Daoy (cell line): ENCODE measurements at places on chromosomes 3 and 15.

GRCh38 chr3:149628957-149629670 is 28.7 kb downstream of the WWTR1 start:
- no peak for DNase-seq

DNA sequence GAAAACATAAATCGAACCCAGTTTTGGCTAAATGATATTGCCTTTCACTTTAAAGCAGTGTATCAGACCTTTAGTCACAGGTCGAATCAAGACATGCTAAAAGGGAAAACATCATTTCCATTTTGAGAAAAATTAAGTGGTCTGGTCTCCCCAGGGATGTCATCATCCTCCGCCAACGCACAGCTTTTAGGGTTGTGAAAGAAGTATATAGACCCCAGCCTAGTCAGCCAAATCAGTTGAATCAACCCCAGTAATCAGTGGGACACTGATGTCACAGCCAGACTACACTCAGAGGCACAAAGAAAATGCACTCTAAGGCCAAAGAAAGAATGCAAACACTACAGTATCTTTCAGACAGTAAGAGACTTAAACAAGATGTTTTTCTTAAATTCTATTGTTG is 187.4 kb downstream of the ZIC4 start:
- DNase-seq = peak; percentile 15

GRCh38 chr3:127720161-127720823 is 47.5 kb downstream of the ABTB1 start:
- no peak for DNase-seq

DNA sequence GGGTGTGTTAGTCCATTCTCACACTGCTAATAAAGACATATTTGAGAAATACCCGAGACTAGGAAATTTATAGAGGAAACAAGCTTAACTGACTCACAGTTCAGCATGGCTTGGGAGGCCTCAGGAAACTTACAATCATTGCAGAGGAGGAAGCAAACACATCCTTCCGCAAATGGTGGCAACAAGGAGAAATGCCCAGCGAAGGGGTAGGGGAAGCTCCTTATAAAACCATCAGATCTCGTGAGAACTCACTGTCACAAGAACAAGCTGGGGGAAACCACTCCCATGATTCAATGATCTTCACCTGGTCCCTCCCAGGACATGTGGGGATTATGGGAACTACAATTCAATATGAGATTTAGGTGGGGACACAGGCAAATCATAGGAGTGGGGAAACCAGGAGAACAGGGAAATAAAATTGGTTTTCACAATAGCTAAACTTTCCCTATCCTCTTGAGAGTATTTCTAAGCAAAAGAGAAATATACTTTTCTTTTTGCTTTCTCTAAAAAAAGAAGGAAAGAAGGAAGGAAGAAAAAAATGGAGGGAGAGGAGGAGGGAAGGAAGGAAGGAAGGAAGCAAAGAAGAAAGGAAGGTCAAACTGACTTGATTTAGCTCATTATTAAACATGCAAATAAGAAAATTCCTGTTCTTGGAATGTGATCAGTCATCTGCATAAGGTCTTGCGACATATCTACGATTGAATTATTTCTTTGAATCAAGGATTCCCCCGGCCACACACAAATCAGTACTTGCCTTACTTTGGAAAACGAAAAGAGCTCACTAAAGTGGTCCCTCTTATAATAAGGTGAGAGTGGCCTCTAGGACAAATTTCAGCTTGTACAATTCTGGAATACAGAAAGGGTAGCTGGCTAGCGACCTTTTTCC is 75.2 kb downstream of the LIPC start:
- DNase-seq = no peak

- DNase-seq = no peak
These were observed 64.3 kb upstream of the TSPAN3 start for GRCh38 chr15:77135181-77135580.

DNA sequence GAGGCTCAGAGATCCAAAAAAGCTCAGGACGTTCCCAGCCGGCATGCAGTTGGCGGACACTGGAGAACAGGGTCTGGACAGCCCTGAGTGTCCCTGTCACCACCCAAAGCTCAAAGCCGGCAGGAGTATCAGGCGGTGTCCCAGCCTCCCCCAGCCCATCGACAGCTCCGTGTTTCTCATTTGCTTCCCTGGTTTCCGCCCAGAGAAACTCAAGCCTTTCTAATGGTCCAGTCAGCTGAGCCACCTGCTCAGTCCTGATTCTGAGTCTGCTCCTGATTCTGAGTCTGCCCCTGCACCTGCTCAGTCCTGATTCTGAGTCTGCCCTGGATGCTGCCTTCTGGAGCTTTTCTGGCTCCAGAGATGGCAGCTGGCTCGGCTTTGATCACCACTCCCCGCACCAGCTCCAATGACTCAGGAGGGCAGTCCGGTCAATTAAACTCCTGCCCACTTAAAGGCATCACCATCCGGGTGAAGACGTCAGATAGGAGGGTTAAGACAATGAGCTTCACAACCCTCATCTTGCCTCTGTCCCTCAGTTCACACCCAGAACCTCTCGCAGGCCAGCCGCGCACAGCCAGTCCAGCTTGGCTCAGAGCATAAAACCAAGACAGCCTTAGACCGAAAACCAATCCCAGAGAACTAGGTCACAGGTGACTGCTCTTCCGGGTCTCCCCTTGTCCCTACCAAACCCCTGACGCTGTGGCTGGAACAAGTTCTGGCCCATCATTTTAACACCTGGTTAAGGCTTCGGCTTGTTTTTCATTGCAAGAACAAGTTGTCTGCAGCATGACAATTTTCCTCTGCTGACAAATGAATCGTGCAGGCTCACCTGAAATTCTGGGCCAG is 6.8 kb downstream of the PCSK6 start:
- DNase-seq = peak; percentile 69

- no peak for DNase-seq
These were observed 112.2 kb upstream of the NANOGP8 start for GRCh38 chr15:35197306-35197705.

GRCh38 chr3:128784843-128785242 is 58.9 kb downstream of the RAB7A start:
- DNase-seq = no peak

- DNase-seq = no peak
These were observed 89.1 kb downstream of the EBLN2 start for GRCh38 chr3:73150369-73151130.

GRCh38 chr15:48984811-48985352 is 21.2 kb upstream of the SHC4 start:
- DNase-seq = no peak

GRCh38 chr3:15081960-15082664 is 16.8 kb downstream of the RBSN start:
- no peak for DNase-seq

DNA sequence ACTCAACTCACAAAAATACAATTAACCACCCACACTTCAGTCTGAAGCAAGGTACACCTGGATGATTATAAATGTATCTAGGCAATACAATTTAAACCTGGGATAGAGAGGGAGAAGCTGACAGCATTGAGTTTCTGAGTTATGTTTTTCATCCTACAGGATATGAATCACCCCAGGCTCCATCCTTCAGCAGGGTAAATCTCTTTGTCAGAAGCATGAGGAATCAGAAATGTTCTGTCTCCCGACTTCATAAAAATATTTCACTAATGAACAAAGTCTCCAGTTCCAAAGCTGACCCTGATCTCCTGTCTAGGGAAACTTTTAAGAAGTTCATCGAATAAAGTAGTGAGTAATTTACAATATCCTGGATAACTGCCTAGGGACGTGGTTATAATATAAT is 25.5 kb upstream of the FRMD4B start:
- DNase-seq = peak; percentile 48

DNA sequence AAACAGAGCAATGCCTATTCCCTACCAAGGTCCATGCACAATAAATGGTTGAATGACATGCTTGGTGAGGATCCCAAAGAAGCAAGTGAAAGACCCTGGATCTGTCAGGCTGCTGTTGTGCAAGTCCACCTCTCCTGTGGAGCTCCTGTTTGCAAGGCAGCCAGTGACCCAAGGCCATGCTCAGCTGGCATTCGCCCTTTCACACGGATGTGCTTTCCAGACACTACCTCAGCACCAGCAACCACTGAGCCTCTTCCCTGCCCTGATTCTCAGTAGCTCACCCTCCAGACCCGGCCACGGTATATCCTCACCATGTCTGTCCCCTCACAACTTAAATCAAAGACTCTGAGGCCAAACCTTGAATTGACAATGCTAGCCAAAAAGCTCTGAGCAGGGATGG is 23.3 kb downstream of the WWTR1 start:
- DNase-seq = no peak

- DNase-seq = peak; percentile 90
These were observed at the start of gene HEG1 for GRCh38 chr3:125055913-125056745. Gene HEG1 (minus strand): TSS chr3:125055997. CDS start chr3:125055890, 107 bp downstream.

GRCh38 chr15:75067123-75067830 is 43.9 kb downstream of the PPCDC start:
- peak; percentile 88 for DNase-seq

- DNase-seq = no peak
These were observed 16.0 kb upstream of the CCR2 start for GRCh38 chr3:46337911-46338310.

- peak; percentile 22 for DNase-seq
These were observed 15.9 kb downstream of the MEGF11 start for GRCh38 chr15:66237513-66238235.

GRCh38 chr15:61888074-61888780 is 172.0 kb downstream of the VPS13C start:
- DNase-seq = no peak

DNA sequence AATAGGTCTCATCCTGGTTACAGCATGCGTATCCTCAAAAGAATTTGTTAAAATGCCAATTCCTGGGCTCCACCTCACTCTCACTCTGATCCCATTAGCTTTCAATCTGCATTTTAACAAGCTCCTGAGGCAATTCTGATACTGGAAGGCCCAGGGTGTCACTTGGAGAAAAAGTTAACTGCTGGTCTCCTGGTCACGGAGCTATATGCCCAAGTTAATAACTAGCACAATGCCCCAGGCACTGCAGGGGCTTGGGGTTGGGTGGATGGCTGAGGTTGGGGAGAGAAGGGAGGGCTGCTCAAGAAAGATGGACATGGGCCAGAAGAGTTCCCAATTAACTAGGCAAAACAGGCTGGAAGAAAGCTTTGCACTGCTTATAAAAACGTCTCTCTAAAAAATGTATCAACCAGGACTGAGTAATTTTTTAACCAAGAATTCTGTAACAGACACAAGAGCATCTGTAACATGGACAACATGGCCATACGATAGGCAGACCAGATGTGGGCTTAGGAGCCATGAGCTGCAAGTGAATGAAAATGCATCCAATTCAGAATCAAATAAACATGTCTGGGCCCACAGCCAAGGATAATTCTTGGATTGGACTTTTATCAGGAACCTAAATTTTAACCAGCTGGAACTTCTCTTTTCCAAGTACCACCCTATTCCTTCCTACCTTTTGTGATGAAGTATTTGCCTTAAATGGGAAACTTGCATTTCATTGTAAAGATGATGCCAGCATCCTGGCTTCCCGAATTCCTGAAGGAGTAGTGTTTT is 4.2 kb downstream of the IL17RD start:
- DNase-seq = no peak
